Stimulated activated CD4-positive, alpha-beta T cell treated with anti-CD3 and anti-CD28 coated beads, Interleukin-12 subunit alpha, Interleukin-12 subunit beta, amount 100 ng/mL, for 24 hours (primary cell): ENCODE measurements at places on chromosomes 3 and 15.

- DNase-seq, result no peak
These were observed 16.6 kb downstream of the GP9 start for GRCh38 chr3:129077222-129077621.

- DNase-seq, result no peak
These were observed 1.4 kb downstream of the PCCB start for GRCh38 chr3:136251511-136251910.

DNA sequence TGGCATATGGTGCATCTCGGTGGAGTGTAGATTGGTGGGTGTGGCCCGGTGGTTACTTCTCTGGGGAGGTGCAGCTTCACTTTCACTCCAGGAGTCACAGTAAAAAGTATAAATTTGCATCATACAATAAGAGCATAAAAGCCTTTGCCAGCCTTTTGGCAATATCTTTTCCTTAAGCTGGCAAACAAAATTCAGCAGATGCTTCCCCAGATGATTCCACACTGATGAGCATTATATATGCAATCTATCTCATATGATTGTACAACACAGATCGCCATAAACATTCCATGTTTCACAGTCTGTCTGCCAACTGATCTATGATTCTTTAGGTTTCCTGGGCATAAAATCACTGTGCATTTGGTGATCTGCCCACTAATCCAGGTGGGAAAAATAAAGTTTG, 120.2 kb upstream of the ALCAM start:
- no peak for DNase-seq

DNA sequence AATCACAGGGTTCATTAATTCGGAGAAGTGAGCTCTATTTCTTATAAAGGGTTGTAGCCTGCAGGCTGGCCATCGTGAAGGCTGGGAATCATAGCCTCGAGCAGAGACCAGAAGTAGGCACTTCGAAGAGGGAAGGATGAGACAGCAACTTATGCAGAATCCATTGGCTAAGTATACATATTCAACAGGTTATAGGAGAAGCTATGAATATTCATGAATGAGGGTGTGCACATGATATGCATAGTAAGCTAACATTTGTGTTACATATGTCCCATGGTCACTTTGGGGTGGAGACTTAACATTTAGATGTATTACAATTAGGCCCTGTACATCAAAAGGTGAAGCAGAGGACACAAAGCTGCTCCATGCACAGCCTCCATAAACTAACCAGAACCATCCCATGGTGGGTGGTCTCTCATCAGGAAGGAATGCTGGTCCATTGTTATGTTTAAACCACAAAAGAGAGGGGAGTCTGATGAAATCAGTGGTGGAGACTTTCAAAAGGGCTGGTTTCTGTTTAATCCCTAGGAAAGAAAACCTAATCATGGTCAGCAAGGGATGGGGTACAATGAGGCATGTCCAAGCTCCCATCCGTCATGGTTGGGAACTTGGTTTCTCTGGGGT, 80.8 kb upstream of the FHIT start:
- no peak for DNase-seq

DNA sequence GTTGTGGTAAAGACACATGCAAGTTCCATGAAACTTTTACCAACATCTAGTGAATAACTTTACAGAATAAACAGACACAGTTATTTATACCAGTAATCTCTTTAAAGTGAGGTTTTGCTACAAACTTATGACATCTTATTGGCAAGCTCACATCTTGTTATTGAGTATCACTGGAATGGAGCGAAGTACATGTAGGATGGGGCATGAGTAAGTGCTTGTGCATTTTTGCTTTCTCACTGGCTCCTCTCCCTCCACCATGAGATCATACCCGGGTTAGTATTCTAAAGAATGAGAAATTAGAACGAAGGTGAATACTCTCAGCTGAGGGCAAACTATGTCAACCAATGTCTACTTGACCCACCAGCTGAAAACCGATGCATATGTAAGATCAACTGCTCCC, 193.3 kb upstream of the ZNF717 start:
- DNase-seq, result no peak

GRCh38 chr3:101687142-101687931, 819 bp upstream of the RPL24 start:
- DNase-seq, result no peak

- peak; percentile 94 for DNase-seq
These were observed at the start of gene ADAMTS17 for GRCh38 chr15:100341750-100342560. Gene ADAMTS17, minus strand, starts transcription at chr15:100341975. Its CDS starts 76 bp downstream, at chr15:100341899.

DNA sequence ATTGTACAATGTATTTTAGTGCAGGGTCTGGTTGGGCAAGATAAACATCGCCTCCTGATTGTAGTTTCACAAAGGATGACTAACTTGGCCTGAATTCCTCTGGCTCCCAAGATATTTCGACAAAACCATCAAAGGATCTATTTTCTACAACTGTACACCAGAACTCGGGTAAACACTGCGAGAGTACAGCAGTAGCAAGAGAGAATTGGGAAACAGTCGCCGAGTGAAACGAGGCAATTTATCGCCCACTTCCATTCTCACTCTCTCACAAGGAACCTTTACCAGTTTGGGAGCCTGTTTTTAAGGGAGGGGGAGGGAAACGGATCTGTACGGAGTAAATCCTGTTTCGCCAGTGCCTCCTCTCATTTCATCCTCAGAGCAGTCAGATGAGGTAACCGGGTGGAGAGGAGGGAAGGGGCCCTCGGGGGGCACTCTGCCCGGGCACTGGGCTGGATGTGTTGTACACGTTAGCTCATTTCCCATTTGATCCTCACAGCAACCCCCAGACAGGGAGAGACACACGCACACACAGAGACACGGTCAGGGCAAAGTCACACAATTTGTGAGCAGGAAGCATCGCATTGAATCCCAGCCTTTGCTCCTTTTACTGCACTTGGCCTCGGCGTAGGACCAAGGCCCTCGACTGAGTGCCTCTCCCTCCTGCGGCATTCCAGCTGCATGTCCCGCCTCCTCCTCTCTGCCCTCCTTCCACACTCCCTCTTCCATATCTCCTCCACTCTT, 120.1 kb downstream of the LIPC start:
- DNase-seq, result no peak

GRCh38 chr3:18725668-18726407, 300.7 kb upstream of the SATB1 start:
- no peak for DNase-seq
